ENCODE measurements at places on chromosomes 4 and X.
A peak's percentile ranks its signal among the peaks of the same experiment; 100 is the strongest.

DNA sequence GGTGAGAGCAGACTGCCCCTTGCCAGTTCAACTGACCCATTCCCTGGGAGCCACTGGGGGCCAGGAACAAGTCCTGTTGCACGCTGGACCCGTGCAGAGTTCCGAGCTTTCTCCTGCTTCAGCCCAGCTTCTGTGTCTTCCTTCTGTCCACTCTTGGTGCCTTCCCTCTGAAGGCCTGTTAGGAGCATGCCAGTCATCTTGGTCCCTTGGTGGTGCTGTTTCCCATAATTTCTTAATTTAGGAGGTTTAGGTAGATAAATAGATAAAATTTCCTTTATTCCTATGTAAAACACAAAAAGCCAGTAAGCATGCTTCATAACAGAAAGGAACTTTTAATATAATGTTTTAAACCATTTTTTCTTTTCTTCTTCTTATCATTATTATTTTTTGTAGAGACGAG lies 672.7 kb downstream of the CCSER1 start:
- no peak for DNase-seq

DNA sequence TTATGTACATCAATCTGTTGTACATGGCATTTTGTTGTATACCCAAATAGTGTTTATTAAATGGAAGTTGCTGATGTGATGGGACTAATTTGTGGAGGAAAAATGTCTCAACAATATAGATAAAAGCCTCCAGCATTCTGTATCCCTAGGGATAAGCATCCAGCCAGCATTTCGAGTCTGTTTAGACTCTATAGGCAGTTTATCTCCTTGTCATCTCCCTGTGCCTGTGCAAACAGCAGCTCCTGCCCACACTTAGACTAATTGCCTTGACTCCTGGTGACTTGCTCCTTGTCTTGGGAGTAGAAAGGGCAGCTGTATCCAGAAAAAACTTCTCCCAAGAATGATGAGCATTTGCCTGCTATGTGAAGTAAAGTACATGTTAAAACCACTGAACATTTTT lies 83.8 kb downstream of the DOCK11 start:
- no peak for DNase-seq

DNA sequence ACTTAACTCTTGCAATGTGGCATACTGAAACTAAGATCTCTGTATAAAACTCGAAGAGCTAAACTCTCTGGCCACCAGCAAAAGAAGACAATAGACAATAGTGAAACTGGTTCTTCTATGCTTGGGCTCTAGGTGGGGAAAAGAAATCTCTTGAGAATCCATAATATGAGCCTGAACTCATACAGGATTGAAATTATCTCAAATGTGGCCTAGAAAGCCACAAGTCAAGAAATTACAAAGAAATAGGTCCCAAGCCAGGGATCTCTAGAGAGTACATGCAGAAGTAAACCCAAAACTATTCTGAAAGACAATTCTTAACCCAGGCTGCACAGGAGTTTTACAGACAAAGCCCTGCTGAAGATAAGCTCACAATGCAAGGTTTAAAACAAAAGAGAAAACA lies 127.4 kb downstream of the ANAPC10 start:
- no peak for DNase-seq

GRCh38 chrX:110276778-110277177 lies 41.1 kb downstream of the AMMECR1 start:
- no peak for DNase-seq

DNA sequence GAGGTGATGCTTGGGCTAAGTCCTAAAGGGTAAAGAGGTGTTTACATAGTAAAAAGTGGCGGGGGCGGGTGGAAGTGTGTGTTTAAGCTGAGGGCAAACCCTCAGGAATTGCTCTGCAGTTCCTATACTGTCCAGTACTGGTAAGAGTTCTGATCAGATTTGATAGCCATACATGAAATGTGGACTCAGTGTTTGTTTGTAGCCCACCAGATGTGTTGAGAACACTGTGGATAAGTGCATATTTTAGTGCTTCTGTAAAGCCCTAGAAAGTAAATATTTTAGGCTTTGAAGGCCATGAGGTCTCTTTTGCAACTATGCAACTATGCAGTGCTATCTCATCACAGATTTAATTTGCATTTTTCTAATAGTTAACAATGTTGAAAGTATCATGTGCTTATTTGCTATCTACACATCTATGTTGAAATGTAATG lies 80.7 kb upstream of the EOLA2 start:
- DNase-seq, result peak; percentile 14

GRCh38 chr4:181443021-181443420 lies 800.2 kb upstream of the TENM3 start:
- no peak for DNase-seq

- no peak for DNase-seq
Observed at GRCh38 chr4:15333692-15334633, 93.9 kb upstream of the C1QTNF7 start.

All from AG20443 (cell line).